HFFc6 (cell line): ENCODE measurements at places on chromosomes 12 and 14. TPM values are rescaled to one million over a fixed set of nuclear protein-coding genes. Genes with fewer than 3 reads are reported as not detected.
A peak's percentile ranks its signal among the peaks of the same experiment; 100 is the strongest.

DNA sequence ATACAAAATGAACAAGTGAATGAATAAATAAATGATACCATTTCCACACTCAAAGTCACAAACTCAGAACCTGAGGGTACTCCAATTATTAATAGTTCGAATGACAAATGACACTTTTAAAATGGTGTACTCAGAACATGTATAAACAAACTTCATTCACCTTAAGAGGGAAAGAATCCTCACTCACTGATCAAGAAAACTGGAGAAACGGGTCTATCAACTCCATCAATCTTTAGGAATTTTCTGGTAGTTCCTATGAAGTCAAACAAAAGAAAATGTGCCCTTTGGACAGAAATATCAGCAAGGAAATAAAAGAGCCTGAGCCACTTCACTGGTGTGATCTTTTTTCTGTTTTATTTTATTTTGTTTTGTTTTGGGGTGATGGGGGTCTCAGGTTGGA, 5.2 kb upstream of the NRDE2 start:
- no peak overlapping the region for H3K4me3 ChIP-seq
- H3K27me3 ChIP-seq: peaks cover 29% of the 10 kb centered on the region
- DNase-seq: no peak
- H3K27ac ChIP-seq: no peak overlapping the region

DNA sequence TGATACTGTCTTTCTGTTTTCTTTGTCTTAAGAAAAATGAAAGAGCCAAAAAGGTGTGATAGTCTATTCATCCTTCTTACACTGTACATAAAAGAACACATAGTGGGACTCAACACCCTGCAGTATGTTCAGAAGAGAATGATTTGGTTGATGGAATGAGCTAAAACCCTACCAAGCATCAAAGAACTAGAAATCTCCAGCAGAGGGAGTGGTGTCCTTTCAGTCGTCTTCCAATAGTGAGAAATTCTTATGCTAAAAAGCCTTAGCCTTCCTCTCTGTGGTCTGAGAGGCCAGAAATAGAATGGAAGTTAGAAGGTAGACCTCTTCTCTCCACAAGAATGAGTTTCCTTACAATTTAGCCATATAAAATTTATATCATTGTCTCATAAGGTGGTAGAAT, 393.4 kb upstream of the SEL1L start:
- no peak overlapping the region for H3K4me3 ChIP-seq
- H3K36me3 ChIP-seq: no peaks in the 10 kb centered on the region
- DNase-seq: no peak

The LRTM2 gene
- not detected in 3 replicates for total RNA-seq

GRCh38 chr12:14893506-14894250, 8.0 kb upstream of the MGP start:
- no peak overlapping the region for H3K27ac ChIP-seq
- peaks cover 7% of the 10 kb centered on the region; the same call in 1 of the 2 replicates for H3K4me1 ChIP-seq
- H3K36me3 ChIP-seq: no peaks in the 10 kb centered on the region
- H3K4me3 ChIP-seq: no peak overlapping the region
- DNase-seq: no peak

DNA sequence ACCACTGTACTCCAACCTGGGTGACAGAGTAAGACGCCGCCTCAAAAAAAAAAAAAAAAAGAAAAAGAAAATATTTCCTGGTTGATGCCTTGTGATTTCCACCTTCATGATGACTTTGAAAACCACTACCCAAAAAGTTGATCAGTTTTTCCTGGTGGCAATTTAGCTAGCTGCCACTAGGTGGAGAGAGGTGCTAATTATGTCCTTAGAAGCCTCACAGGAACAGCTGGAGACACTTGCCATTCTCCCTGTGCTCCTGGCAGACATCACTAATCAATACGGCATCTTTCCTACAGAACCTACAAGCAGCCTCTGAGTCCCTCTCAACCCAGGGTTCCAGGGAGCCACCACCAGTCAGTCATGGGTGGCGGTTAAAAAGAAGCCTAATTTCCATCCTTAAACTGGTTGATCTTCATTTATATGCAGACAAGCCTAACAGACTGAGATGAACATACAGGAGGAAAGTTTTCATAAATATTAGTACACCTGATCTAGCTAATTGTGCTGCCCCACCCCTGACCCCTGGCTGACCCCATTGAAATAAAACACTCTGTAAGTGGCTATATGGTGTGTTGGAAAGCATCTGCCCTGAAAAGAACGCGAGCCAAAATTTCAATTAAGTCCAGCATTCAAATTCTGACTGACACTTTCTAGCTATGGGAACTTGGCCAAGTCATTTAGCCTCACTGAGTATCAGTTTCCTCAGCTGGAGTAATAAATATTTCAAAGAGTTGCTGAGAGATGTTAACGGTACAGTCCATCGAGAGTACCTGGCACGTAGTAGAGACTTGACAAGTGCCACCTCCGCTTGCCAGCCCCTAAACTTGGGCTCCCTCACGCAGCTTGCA, 6.2 kb upstream of the OAS1 start:
- H3K36me3 ChIP-seq: no peaks in the 10 kb centered on the region
- peak; percentile 22 for DNase-seq
- H3K27ac ChIP-seq: no peak overlapping the region
- peaks cover 11% of the 10 kb centered on the region for H3K27me3 ChIP-seq

The ASPG gene
- not detected in 3 replicates for total RNA-seq

The IL31 gene
- not detected in 3 replicates for total RNA-seq

The IL22 gene
- not detected in 3 replicates for total RNA-seq

DNA sequence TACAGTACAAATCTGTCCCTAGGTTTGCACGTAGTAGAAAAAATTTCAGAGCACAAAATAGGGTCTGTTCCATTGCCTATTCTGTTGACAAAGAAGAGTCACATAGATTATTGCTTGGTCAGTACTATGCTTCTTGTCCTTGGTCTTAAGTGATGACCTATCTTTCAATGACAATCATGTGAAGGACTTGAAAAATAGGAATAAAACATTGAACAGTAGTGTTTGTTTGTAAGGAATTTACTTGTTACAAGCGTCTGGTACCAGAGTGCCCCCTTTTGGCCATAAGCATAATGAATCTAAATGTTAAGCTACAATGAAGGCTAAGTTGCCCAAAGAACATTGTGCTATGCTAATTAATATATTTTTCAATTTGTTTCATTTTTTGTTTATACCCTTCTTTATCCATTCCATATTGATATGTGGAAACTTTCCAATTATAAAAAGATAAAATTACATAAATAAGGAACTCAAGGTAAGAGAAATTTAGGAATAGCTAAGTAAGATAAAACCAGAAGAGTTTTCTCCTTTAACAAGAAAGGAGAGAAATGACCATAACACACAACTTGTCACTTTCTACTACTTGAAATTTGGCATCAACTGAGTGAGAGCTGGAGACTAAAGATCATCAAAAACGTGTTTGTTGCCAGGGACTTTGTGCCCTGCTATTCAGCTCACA, 204.7 kb downstream of the EPS8 start:
- H3K27ac ChIP-seq: no peak overlapping the region
- H3K4me3 ChIP-seq: no peak overlapping the region
- DNase-seq: peak; percentile 47
- no peaks in the 10 kb centered on the region for H3K36me3 ChIP-seq
- 0 out of 2 replicates have a peak, but pooled peaks cover 2% of the 10 kb centered on the region for H3K27me3 ChIP-seq

DNA sequence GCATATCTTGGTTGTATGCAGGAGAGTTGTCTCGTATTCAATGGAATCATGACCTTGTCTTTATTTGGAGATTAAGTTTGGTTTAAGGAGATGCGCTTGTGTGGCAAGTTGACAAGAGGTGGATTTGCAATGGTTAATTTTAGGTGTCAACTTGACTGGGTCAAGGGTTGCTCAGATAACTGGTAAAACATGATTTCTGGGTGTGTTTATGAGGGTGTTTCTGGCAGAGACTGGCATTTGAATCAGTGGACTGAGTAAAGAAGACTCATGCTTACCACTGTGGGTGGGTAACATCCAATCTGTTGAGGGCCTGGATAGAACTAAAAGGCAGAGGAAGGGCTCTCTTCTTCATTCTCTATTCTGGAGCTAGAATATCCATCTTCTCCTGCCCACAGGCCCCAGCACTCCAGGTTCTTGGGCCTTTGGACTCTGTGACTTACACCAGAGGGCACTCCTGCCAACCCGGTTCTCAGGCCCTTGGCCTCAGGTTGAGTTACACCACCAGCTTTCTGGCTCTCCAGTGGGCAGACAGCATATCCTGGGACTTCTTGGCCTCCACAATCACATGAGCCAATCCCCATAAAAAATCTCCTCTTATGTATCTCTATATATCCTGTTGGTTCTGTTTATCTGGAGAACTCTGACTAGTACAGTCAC, 141.5 kb upstream of the ARID2 start:
- DNase-seq: no peak
- peaks cover 23% of the 10 kb centered on the region for H3K27me3 ChIP-seq
- H3K36me3 ChIP-seq: no peaks in the 10 kb centered on the region
- no peak overlapping the region for H3K27ac ChIP-seq
- no peak overlapping the region for H3K4me3 ChIP-seq

The PTGDR gene
- total RNA-seq: not detected in 3 replicates

GRCh38 chr12:13596714-13597113, 384.7 kb downstream of the GRIN2B start:
- H3K4me3 ChIP-seq: no peak overlapping the region
- DNase-seq: no peak
- no peaks in the 10 kb centered on the region; the same call in 1 of the 2 replicates for H3K27me3 ChIP-seq
- no peak overlapping the region for H3K27ac ChIP-seq
- H3K4me1 ChIP-seq: no peaks in the 10 kb centered on the region

DNA sequence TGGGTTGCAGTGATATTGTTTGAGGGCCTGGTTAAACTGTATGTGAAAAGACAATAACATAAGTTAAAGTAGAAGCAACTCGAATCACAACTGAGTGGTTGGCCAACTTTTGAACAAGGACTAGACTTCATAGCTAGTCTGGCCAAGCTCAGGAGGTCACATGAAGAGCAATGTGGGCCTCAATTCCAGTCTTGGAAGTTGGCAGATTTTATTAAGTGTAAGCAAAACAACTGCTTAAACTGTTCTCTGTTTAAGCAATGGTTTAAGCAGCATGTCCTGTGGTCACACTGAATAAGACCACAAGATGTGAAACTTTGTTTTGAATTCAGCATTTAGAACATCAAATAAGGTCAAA, 100.4 kb downstream of the TMTC3 start:
- H3K4me3 ChIP-seq: peak overlapping the region; percentile 57
- H3K27me3 ChIP-seq: peaks cover 2% of the 10 kb centered on the region; the same call in 1 of the 2 replicates
- peak overlapping the region; percentile 93 for H3K27ac ChIP-seq
- H3K36me3 ChIP-seq: peaks cover 7% of the 10 kb centered on the region
- H3K4me1 ChIP-seq: peaks cover 79% of the 10 kb centered on the region

The ADAM21 gene
- 0.41 to 0.72 TPM (median 0.69 TPM) in 3 replicates for total RNA-seq

DNA sequence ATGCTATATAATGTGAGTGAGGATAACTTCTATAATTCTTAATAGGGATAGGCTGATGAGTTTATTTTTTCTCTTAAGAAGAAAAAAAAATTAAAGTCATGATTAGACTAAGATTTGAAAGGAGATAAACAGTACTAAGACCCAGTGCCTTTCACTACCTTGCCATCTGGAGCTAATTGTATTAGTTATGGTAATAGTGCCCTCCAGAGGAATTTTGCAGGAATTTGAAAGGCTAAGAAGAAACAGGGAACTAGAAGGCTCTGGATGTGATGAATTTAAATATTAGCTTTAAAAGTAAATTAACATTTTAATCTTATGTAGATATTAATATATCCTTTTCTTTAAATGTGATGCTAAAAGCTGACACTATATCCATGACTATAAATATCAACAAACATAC, 36.6 kb upstream of the PIK3C2G start:
- H3K27ac ChIP-seq: no peak overlapping the region
- peak; percentile 3 for DNase-seq
- no peak overlapping the region for H3K4me3 ChIP-seq
- no peaks in the 10 kb centered on the region for H3K27me3 ChIP-seq
- H3K4me1 ChIP-seq: no peaks in the 10 kb centered on the region

The EXOC3L4 gene
- not detected in 3 replicates for total RNA-seq

The SALL2 gene
- total RNA-seq: 0.51 to 2.6 TPM (median 2.4 TPM) in 3 replicates

The ZNF10 gene
- total RNA-seq: 3.6 to 5.0 TPM (median 4.0 TPM) in 3 replicates

The ACSM4 gene
- total RNA-seq: not detected in 2 replicates

GRCh38 chr12:49646871-49647654, 23.7 kb downstream of the PRPF40B start:
- H3K27me3 ChIP-seq: peaks cover 7% of the 10 kb centered on the region
- DNase-seq: no peak
- peaks cover 5% of the 10 kb centered on the region; the same call in 1 of the 2 replicates for H3K36me3 ChIP-seq

The NEUROD4 gene
- total RNA-seq: not detected in 2 replicates

DNA sequence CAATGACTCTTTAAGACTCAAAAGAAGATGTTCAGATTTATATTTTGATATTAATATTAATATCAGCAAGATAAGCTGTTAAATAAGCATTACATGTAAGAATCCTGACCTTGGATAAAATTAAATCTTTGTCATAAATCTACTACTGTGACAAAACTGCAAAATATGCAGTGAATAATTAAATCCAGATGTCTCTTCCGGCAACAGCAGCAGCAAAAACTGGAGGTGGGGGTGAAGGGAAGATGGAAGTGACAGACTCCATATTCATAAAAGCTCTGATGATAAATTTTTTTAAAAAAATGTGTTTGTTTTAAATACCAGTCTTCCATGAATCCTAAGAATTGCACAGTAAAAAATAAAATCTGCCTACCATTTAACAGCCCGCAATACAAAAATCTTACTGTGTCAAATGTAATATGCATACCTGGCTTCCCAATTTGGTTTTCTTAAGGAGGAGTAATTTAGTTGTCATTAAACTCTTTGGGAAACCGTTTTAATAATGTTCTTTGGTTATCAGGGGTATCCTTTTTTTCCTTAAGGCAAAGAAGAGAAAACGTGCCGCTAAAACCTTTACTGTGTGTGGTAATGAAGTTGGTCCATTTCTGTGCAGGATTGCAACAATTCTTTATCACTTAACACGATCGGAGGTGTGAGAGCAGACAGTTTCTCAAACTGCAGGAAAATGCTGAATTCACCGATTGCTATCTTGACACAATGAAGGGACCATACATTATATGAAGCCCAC, 478.2 kb downstream of the DIO2 start:
- no peaks in the 10 kb centered on the region for H3K4me1 ChIP-seq
- no peak overlapping the region for H3K4me3 ChIP-seq
- no peak for DNase-seq
- peaks cover 4% of the 10 kb centered on the region; the same call in 1 of the 2 replicates for H3K36me3 ChIP-seq
- no peak overlapping the region for H3K27ac ChIP-seq

- H3K27me3 ChIP-seq: no peaks in the 10 kb centered on the region; the same call in 1 of the 2 replicates
- H3K27ac ChIP-seq: no peak overlapping the region
- no peaks in the 10 kb centered on the region for H3K4me1 ChIP-seq
These were observed 709 bp downstream of the TCL1B start for GRCh38 chr14:95686935-95687334.

- H3K27me3 ChIP-seq: no peaks in the 10 kb centered on the region
- H3K4me3 ChIP-seq: no peak overlapping the region
- no peak for DNase-seq
- no peaks in the 10 kb centered on the region for H3K4me1 ChIP-seq
These were observed 1136.8 kb downstream of the AACS start for GRCh38 chr12:126201981-126202537.

- no peaks in the 10 kb centered on the region for H3K4me1 ChIP-seq
- no peak for DNase-seq
- H3K27ac ChIP-seq: no peak overlapping the region
- peaks cover 16% of the 10 kb centered on the region for H3K36me3 ChIP-seq
- peaks cover 2% of the 10 kb centered on the region; the same call in 1 of the 2 replicates for H3K27me3 ChIP-seq
These were observed 576.7 kb downstream of the ALG10 start for GRCh38 chr12:34598851-34599529.

The SPATA7 gene
- total RNA-seq: 5.8 to 6.7 TPM (median 6.3 TPM) in 3 replicates

- H3K4me3 ChIP-seq: no peak overlapping the region
- H3K27ac ChIP-seq: no peak overlapping the region
- no peaks in the 10 kb centered on the region; the same call in 1 of the 2 replicates for H3K27me3 ChIP-seq
- H3K4me1 ChIP-seq: no peaks in the 10 kb centered on the region
These were observed 17.0 kb downstream of the NEK9 start for GRCh38 chr14:75109877-75110276.
